ENCODE measurements at places on chromosomes 12 and 14.

DNA sequence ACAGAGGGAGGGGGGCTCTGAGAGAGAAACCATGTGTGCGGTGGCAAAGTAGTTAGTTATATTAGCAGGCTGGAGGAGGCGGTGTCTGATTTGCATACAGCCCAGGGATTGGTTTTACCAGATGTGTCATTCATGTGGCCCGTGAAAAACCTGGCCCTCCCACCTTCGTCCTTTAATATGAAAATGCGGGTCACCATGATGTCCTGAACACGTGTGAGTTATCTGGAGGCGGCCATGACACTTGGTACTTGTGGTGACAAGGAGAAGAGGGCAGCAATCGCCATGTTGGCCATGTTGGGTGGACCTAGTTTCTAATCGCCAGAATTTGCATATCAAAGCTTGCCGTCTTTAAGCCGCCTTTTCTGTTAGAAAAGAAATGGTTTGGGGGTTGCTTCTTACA is 108.8 kb downstream of the RAD51B start:
- no peak for DNase-seq

- no peak for DNase-seq
These were observed 58.6 kb upstream of the BCL11B start for GRCh38 chr14:99330316-99331240.

- no peak for DNase-seq
These were observed 135.6 kb downstream of the SLC25A21 start for GRCh38 chr14:37036669-37037341.

DNA sequence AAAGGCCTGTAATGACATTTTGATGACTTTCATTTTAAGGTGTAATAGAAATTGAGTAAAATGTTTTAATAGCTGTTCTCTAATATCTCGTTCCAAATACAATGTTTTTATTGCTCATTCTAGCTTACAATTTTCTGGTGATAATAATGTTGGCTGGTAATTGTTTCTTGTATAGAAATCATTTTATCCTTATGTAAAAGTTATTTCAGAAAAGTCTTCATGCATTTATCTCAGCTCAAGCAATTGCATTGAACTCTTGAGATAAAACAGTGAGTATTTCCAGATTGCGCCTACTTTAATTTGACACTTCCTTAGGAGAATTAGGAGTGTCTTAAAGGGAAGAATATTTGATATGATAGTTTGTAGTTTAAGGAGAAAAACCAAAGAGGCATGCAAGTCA is 4.0 kb downstream of the RMST start:
- no peak for DNase-seq

GRCh38 chr12:15650399-15651128 is 138.6 kb downstream of the EPS8 start:
- DNase-seq = no peak

DNA sequence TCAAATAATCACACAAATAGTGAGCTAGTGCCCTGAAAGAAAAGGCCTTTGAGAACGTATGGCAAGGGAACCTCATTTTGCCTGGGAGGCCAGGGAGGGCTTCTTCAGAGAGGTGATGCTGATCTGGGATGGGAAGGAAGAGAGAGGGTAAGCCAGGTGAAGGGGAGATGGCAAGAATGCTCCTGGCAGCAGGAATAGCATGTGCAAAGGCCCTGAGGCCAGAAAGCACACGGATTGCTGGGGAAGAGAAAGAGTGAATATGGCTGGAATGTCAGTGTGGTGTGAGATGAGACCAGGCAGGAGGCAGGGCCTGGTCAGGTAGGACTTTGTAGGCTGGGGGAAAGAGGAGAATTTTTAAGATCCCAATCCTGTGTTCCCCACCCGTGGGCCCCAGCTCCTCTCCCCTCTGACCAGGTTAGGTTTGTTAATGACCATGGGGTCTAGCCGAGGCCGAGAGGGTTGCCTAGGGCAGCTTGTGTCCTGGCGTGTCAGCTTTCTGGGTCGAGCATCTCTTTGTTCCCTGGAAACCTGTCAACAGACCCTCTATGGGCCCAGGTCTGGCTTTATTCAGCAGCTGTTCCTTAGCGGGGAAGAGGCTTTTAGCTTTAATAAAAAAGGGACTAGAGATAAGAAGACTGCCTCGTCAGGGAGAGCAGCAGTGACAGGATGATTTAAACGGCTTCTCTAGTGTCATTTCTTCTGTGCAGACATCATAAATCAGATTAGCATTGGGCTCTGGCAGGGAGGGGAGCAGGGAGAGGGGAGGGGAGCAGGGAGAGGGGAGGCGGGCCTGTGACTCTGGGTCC is 123.4 kb downstream of the ADCK1 start:
- DNase-seq = no peak

DNA sequence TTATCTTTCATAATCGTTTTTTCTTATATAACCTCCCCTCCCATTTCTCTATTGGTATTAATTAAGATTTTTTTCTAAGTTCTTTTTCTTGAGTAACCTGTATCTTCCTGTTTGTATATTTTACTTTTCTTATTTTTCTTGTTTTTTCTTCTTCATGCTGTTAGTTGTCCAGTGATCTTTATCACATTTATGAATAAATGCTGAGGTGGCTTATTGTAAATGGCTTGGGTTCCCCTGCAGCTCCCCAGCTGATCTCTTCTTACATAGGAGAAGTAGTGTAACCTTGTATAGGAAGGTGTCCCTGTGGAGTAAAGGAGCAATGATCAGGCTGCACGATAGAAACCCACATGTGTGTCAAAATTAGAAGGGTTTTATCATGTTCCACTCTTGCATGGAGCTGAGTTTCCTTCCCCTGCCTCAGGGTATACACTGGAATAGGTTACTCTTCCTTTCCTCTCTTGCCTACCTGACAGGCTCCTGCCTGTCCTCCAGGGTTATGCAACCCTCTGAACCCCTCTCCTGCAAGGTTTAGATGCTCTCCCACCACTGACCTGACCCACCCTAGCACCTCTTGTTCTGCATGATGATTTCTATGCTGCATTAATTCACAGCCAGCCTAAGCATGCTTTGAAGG is 334.8 kb upstream of the RGS6 start:
- no peak for DNase-seq

DNA sequence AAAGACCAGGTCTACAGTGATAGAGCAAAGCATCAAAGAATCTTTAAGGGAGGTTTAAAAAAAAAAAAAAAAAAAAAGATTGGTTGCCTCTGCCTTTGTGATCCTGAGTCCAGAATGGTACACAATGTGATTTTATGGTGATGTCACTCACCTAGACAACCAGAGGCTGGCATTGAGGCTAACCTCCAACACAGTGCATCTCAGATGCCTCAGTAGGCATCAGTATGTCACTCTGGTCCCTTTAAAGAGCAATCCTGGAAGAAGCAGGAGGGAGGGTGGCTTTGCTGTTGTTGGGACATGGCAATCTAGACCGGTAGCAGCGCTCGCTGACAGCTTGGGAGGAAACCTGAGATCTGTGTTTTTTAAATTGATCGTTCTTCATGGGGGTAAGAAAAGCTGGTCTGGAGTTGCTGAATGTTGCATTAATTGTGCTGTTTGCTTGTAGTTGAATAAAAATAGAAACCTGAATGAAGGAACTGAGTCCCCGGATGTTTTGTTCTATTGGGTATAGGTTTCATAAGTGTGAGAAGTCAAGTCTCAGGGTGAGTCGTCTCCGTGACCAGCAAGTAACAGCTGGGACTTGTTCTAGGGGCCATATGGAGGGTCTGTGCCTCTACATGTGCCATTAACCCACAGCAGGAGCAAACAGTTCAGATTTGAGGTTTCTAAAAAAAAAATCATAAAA is 9.3 kb downstream of the PEBP1 start:
- DNase-seq = no peak

GRCh38 chr14:36805131-36805559 is 143.5 kb downstream of the PAX9 start:
- no peak for DNase-seq

DNA sequence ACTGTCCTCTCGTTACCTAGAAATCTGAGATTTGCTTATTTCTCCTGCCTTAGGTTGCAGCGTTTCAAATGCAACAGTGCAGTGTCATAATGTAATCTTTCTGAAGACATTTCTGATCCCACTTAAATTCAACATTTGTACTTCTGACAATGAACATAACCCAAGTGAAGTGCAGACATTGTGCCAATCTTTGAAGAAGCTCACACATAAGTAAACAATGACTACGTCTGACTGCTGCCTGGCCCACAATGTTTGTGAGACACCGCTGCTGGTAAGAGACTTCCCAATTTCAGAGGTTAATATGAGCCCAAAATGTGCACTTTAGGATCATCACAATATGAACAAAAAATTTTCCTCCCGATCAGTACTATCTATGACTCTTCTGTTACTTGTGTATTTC is 84.6 kb upstream of the BCL2L14 start:
- DNase-seq = no peak

DNA sequence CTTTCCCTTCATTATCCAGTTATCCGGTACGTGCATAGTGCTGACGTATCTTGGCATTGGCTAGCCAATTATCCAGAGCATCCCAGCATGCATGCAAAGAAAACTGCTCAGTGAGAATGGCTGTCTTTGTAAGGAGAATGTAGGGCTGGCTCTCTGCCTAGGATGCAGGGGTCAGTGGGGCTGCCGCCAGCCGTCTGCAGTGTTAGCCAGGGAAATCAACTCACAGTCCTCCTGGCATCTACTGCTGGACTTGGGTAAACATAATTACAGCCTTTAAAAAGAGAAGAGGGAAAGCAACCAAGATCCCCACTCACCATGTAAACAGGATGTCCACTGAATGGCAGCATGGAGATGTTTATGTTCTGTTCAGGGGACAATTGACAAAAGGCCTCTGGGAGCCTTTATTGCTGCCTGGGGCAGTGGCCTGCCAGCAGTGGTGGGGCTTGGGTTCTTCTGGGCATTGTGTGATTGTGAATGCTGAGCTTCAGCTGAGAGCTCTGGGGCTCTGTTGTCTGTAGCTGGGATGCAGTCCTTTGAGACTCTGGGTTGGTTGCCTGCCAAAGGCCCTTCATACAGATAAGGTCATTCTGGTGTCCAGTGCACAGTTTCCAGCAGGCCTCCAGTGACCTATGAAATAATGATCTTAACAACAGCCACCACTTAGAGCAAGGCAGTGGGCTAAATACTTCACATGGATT is 121.8 kb downstream of the TBC1D30 start:
- DNase-seq = no peak

DNA sequence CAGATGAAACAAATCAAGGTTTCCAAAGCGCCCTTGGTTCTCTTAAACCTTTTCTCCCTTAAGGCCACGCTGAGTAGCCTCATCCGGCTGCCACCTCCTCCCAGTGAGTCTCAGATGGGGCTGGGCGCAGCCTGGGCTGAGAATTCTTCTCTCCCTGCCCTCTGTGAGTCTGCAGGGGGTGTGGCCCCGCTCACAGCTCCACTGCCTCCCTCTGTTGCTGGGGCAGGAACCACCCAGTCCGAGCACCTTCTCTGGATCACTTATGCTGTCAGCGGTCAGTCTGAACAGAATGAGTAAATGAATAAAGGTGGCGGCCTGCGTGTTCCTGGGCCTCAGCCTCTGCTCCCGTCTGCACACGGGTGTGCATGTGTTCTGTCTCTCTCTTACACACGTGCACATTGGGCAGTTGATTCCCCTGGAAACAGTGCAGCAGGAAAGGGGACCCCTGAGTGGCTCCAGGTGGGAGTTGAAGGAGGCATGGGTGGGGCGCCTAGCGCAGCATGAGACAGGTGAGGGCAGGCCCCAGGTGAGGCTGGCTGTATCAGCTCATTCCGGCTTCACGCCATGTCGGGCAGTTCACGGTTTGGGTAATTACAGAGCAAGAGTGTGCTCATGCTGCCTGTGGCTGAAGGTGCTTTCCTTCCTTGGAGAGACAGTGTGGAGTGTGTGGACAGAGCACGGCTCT is 4.3 kb downstream of the PAPLN start:
- no peak for DNase-seq

- no peak for DNase-seq
These were observed 91.6 kb downstream of the EGLN3 start for GRCh38 chr14:33859306-33859705.

- no peak for DNase-seq
These were observed 27.4 kb downstream of the GALNT16 start for GRCh38 chr14:69287098-69288010.

- DNase-seq = no peak
These were observed 121.3 kb upstream of the PARP11 start for GRCh38 chr12:3994500-3994899.

- no peak for DNase-seq
These were observed 422.3 kb upstream of the DCN start for GRCh38 chr12:91604897-91605296.

- DNase-seq = no peak
These were observed 2.2 kb upstream of the GUCY2C start for GRCh38 chr12:14698555-14698954.

DNA sequence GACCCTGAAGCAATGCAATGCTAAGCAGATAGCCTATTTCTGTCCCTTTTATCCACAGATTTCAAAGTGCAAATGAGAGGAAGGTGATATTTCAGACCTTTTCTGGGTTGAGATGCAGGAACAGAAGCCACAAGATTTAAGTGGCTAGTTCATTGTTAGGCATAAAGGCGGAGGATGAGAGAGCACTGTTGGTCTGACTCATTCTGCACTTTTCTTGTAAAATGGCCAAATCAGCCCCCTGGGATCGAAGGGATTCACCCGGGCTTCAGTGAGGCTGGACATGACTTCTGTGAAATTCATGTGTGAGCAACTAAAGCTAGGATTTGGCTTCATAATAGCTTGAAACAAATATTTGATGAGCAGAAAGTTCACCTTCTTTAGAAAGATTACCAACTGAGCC is 101.9 kb upstream of the OVCH1 start:
- DNase-seq = no peak

- no peak for DNase-seq
These were observed 96.1 kb upstream of the SLC16A7 start for GRCh38 chr12:59499774-59500173.

GRCh38 chr12:19740472-19741131 is 301.3 kb downstream of the AEBP2 start:
- DNase-seq = no peak

GRCh38 chr12:93714382-93714781 is 37.2 kb downstream of the CRADD start:
- DNase-seq = no peak

- no peak for DNase-seq
These were observed 29.4 kb upstream of the CTDSP2 start for GRCh38 chr12:57875753-57876547.

GRCh38 chr12:19967001-19967400 is 401.3 kb upstream of the PDE3A start:
- no peak for DNase-seq

- no peak for DNase-seq
These were observed 307.8 kb downstream of the NOVA1 start for GRCh38 chr14:26289891-26290486.

- DNase-seq = no peak
These were observed 12.4 kb downstream of the MED21 start for GRCh38 chr12:27034607-27035293.

GRCh38 chr12:92921877-92922276 is 7.2 kb downstream of the EEA1 start:
- no peak for DNase-seq

All from CD4-positive, alpha-beta T cell (primary cell).